NCI-H345 (cell line): ENCODE measurements at places on chromosomes 1 and 21.

GRCh38 chr1:107883562-107883961 is 81.4 kb downstream of the VAV3 start:
- DNase-seq, result no peak

DNA sequence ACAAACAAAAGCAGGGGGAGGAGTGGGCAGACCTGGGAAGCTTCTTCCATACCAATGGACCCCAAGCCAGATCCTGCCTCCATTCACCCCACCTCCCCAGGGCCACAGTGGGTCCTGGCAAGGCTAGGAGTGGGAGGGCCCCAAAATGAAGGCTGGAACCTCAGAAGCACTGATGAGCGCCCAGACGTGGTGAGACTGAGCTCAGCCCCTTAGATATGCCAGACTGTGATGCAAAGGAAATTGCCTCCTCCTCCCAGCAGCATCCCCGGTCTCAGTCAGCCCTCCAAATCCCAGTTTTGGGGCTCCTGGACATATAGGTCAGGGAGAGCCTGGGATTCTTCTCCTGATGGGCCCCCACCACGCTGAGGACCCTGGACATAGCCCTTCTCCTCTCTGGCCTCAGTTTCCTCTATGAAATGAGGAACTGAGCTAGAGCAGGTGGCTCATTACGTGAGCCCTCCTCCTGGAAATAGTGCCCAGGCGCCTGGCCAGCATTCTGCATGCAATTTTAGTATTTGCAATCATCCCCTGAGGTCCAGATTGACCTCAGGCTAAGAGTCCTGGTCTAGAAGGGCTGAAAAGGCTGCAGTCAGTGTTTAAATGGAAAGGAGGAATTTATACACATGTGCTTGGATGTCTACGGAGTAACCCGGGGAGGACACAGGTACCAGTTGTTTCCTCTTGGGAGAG is 33.5 kb downstream of the RHBG start:
- DNase-seq, result no peak

DNA sequence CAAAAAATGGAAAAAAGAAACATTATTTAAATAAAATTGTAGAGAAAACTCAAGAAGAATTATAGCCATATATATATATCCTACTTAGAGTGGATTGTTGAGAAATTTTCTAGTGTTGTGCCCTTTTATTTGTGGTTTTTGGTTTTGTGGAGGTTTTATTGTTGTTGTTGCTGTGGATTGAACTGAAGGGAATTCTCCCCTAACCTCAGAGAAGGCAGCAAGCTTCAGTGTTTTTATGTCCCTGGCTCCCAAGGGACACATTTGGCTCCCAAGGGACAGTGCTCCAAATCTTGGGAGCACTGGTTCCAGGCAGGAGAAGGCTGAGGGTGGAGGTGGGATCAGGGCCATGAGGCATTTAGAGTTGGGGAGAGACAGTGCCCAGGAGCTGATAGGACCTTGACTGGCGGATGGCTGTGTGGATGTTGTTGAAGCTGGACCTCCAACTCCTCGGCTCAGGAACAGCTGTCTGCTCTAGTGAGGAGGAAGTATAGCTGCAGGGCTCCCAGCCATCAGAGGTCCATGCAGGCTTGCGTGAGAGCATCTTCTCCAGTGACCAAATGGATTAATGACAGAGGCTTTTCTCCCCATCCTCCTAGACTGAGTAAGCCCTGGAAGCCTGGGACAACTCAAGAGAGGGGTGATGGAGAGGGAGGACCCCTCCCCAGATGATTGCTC is 100.5 kb downstream of the TEX35 start:
- no peak for DNase-seq

DNA sequence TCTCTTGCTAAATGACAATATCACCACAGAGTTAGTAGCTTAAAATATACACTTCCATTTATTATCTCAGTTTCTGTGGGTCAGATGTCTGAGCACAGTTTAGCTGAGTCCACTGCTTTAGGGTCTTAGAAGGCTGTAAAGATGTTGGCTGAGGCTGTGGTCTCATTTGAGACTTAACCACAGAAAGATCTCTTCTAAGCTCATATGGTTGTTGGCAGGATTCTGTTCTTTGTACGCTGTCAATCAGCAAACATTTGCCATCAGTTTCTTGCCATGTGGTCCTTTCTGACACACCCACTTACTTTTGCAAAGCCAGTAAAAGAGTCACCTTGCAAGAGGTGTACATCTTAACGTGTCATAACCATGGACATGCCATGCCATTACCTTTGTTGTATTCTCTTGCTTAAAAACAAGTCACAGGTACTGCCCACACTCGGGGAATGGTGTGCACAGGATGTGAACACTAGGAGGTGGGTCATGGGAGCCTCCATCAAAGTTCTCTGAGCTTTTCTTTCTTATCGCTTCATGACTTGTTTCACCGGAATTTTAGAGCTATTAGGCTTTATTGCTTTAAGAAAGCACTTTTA is 18.7 kb downstream of the DYRK1A start:
- no peak for DNase-seq

DNA sequence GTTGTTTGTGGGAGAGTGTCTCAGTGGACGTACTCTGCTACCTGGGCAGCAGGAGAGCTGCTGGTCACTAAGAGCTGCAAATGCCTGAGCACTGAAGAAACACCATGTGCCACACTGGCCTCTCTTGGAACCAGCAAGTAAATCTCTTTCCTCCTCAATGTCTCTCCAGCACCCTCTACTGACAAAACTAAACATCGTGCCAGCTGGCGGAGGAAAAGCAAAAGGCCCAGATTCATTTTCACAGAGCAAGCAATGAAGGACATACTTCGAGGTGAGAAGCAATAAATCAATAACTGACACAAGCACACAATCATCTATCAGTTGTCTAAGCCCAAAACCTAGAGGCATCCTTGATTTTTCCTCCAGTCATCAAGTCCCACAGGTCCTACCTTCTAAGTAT is 78.1 kb downstream of the RERE start:
- DNase-seq, result no peak

DNA sequence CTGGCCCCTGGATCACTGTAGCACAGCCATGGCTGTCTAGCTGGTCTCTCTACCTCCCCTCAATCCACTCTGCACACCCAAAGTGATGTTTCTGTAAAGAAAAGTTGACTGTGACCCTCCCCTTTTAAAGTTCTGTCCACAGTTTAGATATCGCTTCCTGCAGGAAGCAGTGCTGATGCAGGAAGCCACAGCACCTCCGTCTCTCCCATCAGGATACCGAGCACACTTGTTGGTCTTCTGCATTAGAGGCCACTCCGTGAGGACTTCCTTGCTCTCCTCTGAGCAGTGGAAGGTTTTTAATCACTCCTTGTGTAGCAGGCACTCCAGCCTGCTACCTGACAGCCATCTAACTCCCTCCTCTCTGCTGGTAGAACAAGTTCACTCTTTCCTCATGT is 69.5 kb downstream of the GADD45A start:
- no peak for DNase-seq

DNA sequence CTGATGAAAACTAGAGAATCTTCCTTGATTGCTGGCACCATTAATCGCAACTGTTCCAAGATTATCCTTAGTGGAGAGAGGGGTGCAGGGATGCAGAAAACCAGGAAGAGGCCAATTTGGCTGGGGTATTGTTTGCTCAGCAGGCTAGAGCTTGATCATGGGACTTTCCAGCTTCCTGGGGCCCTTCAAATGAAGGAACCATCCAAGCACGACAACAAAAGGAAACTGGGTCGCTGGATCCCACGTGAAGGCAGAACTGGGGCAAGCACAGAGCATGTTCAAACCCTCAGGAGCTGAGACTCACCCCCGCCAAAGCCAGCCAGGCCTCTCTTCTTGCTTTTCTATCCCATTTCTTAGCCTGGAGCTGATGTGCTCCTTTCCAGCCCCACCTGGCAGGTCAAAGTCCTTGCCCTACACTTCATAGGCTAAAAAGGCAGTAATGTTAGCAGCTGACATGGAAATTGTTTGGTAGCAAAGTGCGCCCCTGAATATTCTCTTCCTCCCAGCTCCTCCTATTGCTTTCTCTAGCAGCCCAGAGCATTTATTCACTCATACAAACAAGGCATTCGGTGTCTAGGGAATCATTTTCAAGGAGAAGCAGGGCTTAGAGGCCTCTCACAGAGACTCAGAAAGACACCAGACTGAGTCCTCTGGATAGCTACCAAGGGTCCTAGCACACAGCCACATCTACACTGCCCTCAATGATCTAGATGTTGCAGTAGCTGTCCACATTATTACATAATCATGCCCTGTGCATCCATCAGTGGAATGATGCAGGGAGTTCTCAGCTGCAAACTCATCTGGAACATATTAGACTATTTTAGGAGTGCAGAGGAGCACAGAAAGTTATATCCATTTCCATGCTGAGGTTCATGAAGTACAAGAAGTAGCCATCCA is 11.5 kb downstream of the KCNA2 start:
- no peak for DNase-seq

DNA sequence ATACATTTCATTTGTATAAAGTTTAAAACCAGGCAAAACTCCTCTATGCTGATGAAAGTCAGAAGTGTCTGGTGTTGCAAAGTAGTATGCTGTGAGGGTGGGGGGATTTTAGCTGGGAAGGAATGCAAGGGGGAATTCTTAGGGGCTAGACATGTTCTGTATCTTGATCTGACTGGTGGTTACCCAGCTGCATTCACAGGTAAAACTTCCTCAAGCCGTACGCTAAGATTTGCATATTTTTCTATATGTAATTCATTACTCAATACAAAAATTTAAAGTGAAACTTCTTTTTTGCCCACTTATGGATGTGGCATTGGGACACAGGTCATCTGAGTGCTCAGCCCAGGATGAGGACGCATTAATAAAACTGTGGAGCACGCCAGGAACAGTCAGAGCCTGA is 323.3 kb downstream of the PAPPA2 start:
- DNase-seq, result no peak

DNA sequence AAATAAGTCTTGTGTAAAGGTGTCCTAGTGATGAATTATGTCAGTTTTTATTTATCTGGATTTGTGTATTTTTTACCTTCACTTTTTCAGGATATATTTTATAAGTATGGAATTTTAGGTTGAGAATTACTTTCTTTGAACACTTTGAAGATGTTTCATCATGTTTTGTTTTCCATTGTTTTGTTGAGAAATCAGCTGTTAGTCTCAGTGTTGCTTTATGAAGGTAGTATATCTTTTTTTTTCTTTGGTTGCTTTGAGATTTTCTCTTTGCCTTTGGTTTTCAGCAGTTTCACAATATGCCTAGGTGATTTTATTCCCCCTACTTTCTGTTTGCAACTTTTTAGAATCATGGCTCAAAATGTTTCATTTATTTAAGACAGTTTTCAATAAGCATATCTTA is 48.8 kb upstream of the PRKACB start:
- no peak for DNase-seq

GRCh38 chr1:7261490-7261889 is 476.2 kb downstream of the CAMTA1 start:
- DNase-seq, result no peak

DNA sequence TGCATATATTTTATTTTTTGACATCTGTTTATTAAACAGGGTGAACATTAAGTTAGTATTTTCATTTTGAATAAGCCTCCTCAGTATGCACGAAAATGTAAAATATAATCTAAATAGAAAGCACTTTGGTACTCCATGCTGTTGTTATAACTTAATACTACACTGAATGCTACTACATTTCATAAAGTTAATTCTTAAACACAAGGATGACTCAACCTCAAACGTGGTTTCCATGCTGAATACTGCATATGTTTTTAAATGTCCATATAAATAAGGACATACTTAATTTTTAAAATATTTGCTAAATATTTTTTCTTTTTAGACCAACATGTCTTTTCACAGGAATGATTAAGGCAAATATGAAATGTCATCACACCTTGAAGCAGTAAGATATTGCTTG is 83.9 kb downstream of the USP24 start:
- DNase-seq, result no peak

- no peak for DNase-seq
Measured at GRCh38 chr1:38123356-38124135, 77.0 kb upstream of the POU3F1 start.

- DNase-seq, result no peak
Measured at GRCh38 chr21:36437745-36438128, 42.2 kb downstream of the CLDN14 start.

DNA sequence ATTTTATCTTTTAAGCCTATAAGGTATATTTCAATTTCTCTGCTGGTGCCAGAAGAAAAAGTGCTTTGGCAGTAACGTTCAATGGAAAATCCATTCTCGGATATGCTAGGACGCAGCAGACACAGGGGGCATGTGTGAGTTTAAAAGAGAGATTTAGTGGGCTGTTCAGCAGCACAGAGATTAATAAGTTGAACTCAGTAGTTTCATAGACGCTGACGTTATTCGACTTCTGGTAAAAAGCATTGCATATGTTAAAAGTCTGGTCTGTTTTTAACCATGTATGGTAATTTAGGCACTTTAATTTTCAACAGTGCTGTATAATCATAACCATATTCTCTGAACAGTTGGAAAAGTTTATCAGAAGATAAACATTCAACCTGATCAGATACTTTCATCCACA is 99.6 kb downstream of the ATP6V1G3 start:
- no peak for DNase-seq

DNA sequence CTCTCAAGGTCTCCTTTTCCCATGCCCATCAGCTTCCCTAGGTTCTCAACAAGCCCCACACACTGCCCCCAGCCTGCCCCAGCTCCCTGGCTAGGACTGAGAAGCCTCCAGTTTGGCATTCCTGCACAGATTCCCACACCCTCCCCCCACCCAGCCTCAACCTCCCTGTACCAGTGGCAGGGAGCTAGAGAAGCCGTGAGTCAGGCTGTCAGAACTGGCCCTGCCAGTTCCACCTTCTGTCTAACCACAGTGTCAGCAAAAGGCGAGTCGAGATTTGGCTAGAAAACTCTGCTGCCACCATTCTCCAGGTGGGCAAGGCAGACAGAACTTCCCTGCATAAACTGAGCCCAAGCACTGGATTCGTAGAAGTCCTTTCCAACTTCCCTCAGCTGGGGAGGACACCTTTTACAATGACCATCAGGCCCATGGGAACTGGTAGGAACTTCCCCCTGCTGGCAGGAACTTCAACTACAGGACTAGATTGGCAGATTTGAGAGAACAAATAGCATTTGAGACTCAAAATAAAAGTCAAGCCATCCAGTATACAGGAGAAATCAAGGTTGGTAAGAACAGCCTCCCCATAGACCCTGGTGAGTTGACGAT is 31.0 kb downstream of the TNNT2 start:
- DNase-seq, result peak; percentile 17

GRCh38 chr1:234961456-234962339 is 166.9 kb downstream of the TOMM20 start:
- no peak for DNase-seq

DNA sequence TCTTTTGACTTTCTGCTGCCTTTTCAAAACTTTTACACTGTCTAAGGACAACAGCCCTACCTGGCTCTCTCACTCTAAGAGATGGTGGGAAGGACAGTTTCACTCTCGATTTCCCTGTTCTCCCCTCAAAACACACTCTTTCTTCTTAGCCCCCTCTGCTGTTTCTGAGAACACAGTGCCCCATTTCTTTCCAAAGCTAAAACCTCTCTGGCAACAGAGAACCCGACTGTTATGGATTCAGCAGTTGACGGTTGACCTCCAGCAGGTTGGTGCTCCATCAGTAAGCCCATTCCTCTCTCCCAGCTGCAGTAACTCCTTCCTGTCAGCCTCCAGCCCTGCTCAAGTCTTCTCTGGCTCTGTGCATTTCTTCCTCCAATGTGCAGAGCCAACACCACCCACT is 88.2 kb upstream of the ABCD3 start:
- DNase-seq, result no peak
